ENCODE measurements at places on chromosomes 3 and 15.

- no peak for DNase-seq
These were observed 25.0 kb downstream of the VIPR1 start for GRCh38 chr3:42527368-42527917.

- DNase-seq: no peak
These were observed 36.7 kb upstream of the GOLGA8B start for GRCh38 chr15:34620142-34620541.

- DNase-seq: no peak
These were observed 151.1 kb upstream of the ARHGEF26 start for GRCh38 chr3:153970047-153970446.

GRCh38 chr3:11452312-11452711 is 180.1 kb downstream of the ATG7 start:
- DNase-seq: no peak
